ENCODE measurements at places on chromosomes 11 and 22.

GRCh38 chr11:8383227-8383626 lies 119.5 kb upstream of the LMO1 start:
- no peak for DNase-seq

GRCh38 chr11:131206671-131207070 lies 163.7 kb upstream of the NTM start:
- DNase-seq, result no peak

GRCh38 chr22:43008509-43008908 lies 6.4 kb downstream of the PACSIN2 start:
- DNase-seq, result no peak

DNA sequence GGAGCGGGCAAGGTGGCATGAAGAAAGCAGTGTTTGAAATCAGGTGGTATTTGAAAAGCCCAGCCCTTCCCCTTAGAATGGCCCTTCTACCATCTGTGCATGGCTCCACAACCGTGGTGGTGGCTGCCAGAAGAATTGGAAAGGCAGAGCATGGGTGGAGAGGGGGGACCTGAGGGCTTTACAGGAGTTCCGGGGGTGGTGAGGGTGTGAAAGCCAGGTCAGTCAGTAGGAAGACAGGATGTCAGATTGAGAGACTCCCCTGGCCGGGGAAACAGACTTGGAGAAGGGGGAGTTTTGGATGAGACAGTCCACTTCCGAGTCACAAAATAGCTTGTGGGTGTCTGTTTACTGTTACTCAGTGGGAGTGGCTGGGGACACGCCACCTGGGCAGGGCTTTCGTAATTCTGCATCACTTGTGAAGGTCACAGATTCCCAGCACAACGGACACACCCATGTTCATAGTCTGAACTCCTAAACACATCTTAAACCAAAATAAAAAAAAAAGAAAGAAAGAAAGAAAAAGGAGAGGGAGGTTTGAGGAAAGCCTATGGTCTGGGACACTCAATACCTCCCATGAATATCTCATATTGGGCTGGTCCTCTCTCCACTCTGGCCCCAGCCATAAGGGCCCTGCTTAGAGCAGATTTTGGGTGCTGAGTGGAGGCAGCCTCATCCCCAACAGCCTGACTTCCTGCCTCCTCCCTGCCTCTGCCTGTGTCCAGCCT lies 24.4 kb upstream of the SMIM35 start:
- no peak for DNase-seq

DNA sequence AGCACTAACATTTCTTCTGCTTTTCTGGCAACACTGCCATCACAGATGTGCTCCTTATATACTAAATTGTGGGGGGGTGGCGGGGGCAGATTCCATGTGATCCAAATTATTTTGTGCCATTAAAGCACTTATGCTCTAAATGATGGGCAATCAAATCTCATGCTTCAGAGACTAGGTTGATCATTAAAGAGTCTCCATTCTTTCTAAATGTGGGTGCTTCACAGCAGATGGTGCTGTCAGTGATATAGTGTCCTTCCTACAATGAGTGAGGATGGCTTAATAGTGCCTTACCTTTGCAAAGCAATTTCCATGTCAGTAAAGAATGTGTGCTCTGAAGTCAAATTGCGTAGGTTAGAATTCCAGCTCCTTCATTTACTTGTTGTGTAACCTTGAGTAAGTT lies 589.8 kb downstream of the ETS1 start:
- no peak for DNase-seq

- no peak for DNase-seq
Measured at GRCh38 chr11:69943506-69943905, 124.3 kb upstream of the FGF3 start.

DNA sequence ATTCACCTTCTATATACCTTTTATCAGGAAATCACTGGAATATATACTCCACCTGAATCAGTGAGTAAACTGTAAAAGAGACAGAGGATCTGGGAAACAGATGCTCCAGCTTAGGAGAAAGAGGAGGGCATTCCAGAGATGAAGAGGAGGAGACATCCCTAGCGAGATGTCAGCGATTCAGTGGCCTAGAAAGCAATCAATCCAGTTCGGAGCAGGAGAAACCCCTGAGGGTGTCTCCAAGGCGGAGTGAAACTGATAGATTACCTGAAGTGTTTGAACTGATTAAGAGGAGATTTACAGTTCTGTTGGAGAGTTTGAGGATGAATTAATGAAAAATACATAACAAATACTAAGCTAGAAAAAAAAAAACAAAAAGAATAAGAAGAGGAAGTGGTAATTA lies 24.5 kb upstream of the TNRC6B start:
- DNase-seq, result no peak

DNA sequence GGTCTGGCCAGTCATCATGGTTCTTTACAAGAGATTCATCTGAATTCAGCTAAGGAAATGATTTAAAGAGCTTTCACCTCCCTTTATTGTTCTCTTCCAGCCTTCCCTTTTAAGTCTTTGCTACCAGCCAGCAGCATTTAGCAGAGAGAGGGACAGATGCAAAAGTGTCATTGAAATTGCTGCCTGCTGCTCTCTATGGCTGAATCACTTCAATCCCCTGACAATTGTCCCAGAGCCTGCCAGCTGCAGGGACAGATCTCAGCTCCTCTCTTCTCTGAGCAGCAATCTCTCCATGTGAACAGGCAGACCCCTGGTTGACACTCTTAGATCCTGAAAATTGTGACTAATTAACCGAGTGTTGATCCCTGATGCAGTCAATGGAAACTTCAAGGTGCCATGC lies 816.9 kb upstream of the CCDC90B start:
- DNase-seq, result no peak

- DNase-seq, result no peak
Measured at GRCh38 chr11:110908401-110909105, 196.3 kb upstream of the ARHGAP20 start.

DNA sequence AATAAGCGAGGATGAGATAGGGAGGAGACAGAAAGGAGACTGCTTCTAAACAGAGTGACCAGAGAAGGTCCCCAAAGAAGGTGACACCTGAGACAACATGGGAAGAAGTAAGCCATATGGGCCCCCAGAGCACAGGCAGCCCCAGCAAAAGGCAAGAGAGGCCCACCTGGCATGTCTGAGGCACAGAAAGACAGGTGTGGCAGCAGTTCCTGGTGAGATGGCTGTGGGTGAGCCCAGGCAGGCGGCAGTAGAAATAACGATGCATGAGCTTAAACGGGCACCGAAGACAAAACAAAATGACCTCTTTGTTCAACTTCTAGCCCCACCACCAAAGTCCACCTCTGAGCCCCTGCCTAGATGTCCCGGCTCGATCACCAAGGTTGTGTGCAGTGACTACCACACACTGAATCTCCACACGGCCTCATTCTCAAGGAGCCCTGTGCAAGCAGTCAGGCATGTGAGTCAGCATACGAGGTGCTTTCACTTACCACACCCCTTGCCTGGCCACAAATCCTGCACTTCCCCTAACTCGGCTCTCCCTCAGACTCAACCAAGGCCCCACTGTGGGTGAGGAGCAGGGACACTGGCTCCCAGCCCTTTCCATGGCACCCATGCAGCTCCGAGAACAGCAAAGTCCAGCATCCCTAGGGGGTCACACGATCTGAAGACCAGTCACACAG lies 77.6 kb downstream of the PACSIN2 start:
- no peak for DNase-seq

GRCh38 chr11:20031155-20032001 lies 128.9 kb downstream of the DBX1 start:
- no peak for DNase-seq

DNA sequence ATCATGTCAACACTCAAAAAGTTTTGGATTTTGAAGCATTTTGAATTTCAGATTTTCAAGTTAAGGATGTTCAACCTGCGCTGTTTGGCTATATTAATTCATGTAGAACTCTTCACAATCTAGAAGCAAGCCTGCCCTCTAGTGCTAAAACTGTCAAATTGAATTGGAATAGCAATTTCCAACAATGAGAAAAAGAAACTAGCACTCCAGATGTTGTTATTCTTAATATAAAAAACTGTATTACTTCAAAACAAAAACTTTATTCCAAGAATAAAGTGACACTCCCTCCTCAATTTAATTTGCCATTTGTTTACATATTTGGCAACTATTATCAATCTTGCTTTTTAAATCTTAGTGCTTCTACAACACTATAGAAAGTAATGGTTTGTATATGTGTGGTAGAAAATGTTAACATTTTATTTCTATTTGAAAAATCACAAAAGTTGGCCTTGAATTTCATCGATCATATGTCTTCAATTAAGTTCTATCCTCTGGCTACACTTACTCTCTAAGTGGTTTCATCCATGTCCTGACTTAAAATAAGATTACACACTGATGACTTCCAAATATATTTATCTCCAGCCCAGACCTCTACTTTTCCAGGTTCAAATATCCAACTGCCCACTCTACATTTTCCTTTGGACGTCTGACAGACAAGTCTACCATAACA lies 36.6 kb downstream of the DCUN1D5 start:
- DNase-seq, result no peak

- DNase-seq, result no peak
Measured at GRCh38 chr11:17343907-17344306, 7.7 kb upstream of the NCR3LG1 start.

DNA sequence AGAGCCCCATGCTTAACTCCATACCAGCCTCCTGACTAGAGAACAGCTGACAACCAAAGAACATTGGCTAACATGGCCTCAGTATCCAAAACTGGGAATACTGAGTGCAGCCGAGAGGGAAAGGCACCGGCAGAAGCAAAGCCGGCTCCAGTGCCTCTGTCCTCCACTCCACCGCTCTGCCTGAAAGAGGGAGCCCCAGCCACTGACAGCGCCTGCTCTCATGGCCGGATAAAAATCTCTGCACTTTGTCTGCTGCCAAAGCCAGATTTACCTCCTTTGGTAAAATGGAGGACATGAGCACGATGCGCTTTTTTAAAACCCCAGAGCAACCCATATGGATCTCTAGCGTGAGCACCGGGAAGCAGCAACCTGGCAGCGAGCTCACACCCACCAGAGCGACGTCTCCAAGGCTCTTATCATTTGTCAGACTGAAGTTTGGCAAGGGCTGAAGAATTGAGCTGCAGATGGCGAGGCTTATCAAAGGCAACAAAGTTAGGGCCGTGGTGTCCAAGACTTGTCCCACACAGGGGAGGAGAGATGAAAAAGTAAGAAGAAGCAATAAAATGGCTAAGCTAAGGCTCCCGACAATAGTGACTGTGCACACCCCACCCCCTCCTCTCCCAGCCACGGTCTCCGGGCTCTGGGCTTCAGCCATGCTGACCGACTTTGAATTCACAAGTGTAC lies 71.4 kb downstream of the EFCAB6 start:
- DNase-seq, result no peak

DNA sequence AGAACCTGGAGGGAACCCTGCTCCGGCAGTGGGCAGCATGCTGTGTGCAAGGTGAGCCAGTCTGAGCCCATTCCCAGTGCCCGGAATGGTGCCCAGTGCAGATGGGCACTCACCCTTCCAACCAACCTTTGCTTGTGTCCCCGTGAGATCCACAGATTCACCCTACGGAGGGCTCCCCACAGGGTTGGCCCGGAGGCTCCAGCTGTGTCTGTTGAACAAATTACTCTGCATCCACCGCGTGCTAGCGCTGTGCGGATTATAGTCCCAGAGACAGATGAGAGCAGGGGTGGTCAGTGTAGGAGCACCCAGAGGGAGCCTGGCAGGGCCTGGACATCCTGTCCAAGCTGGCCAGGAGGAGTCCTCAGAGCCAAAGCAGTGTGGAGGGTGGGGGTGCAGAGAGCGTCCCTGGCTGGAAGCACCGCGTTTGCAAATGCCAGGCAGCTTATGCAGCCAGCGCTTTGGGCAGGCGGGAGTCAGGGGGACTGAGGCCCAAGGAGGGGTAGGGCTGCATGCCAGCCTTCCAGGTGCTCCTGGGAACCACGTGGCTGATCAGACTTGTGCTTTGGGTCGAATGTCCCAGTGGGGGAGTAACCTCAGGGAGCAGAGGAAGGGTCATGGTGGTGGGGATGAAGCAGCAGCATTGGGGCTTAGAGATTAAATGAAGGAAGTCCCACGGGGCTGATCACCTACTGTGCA lies 80.5 kb downstream of the KCNQ1 start:
- DNase-seq, result no peak

DNA sequence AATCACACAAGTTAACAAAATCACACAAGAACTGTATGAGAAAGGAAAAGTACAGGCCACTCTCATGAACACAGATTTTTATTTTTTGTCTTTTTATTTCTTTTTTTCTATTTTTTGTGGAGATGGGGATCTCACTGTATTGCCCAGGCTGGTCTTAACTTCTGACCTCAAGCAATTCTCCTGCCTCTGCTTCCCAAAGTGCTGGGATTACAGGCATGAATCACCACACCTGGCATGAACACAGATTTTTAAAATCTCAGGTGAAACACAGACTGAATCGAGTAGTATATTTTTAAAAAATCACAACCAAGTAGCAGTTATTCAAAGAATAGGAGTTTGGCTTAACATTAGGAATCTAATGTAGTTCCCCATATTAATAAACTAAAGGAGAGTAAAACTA lies 18.3 kb downstream of the RNF169 start:
- no peak for DNase-seq

DNA sequence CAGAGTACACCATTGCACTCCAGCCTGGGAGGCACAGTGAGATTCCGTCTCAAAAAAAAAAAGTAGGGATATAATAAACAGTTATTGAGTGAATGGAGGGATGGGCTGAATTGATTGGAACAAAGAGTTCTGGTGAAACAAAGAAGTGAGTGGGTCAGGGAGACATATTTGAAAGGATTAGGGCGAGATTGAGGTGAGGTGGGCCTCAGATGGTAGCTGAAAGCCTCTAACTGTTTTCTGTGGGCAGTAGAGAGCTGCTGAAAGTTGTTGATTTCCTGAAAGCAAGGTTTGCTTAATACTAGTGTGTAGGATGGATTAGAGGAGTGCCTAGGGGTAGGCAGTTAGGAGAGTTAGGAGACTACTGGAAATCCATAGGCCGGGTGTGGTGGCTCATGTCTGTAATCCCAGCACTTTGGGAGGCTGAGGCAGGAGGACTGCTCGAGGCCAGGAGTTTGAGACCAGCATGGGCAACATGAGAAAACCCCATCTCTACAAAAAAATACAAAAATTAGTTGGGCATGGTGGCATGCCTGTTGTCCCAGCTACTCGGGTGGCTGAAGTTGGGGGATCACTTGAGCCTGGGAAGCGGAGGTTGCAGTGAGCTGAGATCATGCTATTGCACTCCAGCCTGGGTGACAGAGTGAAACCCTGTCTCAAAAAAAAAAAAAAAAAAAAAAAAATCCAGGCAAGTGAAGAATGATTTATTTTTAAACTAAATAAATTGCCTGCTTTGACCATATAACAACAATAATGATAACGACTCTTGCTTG lies 41.4 kb upstream of the PTPRJ start:
- no peak for DNase-seq
